ENCODE measurements at places on chromosomes 5 and 9.

DNA sequence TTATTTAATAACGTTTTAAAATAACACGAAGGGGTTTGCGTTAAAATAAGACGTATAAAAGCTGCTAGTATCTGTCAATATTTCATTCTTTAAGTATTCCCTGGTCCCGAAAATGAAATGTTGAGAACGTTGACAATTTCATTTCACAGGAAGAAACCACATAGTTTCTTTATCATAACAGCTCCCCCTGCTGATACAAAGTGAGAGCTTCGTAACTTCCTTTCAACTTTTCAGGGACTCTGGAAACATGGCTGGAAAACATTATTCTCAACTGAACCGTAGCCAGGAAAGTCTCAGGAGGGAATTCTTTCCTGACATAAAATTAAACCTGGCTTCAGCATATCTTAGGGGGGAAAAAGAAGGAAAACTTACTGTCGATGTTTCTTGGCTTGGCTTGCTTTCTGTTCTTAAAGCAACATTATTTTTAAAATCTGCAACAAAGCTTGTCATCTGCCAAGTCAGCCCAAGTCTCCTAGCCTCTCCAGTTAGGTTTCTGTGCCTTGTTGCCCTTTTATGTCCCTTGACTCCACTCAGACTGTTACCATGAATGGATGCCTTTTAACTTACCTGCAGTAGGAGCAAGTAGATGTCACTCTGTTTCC lies 122.9 kb upstream of the DAB2 start:
- peak; percentile 70 for DNase-seq

- DNase-seq: no peak
Measured at GRCh38 chr5:114204923-114205322, 156.9 kb upstream of the KCNN2 start.

GRCh38 chr9:37200433-37201005 lies 80.1 kb downstream of the ZCCHC7 start:
- DNase-seq: peak; percentile 24

- DNase-seq: no peak
Measured at GRCh38 chr9:69824499-69825252, 4.1 kb downstream of the CFAP95 start.

DNA sequence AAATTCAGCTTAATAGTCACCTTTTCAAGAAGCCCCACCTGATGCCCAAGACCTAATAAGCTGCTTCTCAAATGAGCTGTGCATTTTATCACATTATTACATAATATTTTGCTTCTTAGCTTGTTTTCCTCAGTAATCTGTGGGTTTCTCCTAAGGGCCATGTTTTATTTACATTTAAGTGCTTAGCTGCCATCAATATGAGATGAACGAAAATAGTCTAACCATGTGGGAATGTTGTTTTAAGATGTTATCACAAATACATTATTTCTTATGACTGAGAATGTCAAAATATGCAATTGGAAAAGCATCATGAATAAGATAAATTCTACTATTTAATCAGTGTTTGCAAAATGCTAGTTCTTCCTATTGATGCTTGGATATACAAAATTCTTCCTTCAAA lies 10.1 kb downstream of the ARRDC3 start:
- DNase-seq: no peak

- DNase-seq: peak; percentile 65
Measured at GRCh38 chr5:170267431-170268152, 30.0 kb downstream of the LCP2 start.

GRCh38 chr5:148965511-148966265 lies 97.2 kb downstream of the SH3TC2 start:
- DNase-seq: peak; percentile 100

DNA sequence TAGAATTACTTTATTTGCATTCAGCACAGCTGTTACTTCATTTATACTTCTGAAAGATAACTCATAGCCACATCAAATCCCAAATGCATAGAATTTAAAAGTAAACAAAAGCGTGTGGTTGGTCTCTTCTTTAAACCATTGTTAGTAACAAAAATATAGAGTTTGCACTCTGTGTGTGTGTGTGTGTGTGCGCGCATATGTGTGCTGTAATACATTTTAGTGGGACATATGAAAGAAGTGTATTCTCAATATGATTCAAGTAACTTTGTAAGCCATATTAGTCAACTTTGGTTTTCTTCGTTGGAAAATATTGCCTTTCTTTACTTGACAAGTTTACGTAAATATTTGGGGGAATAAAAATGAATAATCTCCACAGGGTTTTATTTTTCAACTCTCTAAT lies 106.1 kb upstream of the PRRC1 start:
- DNase-seq: no peak

DNA sequence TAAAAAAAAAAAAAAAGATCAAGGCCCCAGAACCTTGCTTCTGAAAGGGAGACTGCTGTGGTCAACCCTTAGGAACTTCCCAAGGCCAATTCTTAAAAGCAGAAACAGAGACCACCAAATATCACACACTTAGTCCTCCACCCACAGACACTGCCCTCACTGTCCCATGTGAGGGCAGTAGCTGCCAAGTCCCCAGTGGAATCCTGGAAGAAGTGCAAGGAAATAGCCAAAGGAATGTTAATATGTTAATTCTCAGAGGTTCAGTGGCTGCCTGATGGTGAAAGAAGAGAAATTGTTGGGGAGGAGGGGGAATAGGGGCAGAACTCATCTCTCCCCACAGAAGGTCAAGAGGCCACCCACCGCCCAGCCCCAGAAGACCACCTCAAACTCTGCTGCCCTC lies 23.1 kb downstream of the FSTL4 start:
- DNase-seq: no peak

DNA sequence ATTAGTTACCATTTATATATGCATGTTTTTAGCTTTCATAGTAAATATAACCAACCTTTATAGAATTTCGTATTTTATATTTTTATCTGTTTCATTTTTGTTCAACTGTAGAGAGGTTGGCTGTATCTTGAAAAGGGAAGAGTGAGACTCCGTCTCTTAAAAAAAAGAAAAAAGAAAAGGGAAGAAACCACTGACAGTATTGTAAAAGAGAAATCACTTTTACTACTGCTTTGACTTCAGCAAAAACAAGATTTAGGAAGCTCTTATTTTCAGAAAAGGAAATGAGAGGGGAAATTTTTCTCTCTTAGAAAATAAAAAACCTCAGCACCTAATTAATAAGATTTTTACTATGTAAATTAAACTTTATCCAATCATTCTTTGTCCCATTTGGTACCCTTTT lies 14.4 kb downstream of the POLK start:
- DNase-seq: no peak

DNA sequence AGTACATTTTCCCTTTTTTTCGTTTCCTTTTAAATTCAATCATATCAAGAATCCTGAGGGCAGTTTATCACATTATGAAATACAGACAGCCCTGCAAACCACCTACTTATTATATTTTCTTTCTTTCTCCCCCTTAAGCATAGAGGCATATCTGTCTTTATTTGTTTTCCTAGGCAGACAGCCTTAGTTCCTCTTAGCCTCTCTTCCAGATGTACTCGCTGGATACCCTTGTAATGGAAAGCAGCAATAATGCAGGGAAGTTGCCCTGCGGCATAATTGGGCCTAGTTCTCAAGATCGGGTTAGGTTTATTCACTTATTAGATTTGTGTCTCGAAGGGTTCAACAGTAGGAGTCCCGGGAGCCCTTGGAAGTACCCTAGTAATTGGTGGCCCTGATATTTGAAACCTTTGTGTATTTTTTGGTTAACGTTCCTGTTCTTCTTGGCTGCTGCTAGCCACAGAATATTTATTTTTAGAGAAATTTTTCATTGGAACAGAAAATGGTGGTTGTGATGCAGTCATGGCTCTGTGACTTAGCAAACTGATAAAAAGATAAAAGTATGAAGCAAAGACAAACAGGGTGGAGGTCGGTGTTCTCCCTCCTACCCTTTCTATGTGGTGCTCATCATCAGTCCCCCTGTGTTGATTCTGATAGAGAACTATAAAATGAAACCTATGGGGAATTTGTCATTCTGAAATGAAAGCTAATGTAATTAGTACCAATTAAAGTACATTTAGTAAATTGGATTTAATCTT lies 6.4 kb downstream of the TLE4 start:
- DNase-seq: no peak

DNA sequence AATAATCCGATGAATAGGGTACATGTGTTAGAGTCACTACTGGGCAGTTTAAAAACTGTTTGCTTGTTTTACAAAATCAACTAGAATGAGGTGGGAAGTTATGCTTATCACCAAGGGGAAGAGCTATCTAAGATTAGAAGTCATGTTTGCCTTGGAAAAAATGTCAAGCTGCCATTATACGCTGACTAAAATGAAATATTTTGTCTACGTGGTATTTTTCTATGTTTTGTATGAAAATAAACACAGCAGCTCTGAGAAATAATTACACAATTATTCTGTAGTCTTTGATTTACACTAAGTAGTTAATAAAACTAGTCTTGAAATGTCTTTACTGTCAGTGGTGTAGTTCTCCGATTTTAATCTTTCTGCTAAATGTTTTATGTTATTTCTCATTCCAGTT lies 241.9 kb upstream of the TARS1 start:
- DNase-seq: no peak

DNA sequence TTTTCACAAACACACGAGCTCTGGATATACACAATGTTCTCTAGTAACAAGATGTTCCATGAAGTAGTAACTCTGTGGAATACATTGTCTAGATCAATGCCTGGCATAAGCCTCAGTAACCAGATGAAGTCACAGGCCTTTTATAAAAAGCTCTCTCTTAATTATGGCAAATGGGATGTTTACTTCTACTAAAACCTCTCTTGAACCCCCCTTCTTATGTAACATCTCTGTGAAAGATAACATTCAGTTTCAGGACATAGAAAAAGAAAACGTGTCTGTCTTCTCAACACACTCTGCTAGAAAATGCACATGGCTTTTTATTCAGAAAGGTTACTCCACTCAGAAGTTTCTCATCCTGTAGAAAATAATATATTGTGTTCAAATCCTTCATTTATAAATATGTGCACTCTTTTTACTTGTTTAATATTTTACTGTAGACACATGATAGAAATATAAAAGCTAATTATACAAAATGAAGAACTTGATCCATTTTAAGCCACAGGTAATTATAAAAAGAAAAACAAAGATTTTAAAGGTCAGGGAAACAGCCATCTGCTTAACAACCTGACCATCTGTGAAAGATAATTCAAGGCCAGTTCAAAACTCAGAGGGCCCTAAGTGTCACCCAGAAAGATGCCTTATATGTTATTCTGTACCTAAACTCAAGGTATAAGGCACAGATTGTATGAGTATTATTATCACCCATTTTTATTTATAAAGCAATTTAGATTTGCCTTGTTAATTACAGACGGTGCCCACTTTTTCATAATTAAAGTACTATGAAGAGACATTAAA lies 812.0 kb downstream of the CDH18 start:
- DNase-seq: no peak

GRCh38 chr5:15452030-15452429 lies 48.0 kb upstream of the FBXL7 start:
- DNase-seq: peak; percentile 4

DNA sequence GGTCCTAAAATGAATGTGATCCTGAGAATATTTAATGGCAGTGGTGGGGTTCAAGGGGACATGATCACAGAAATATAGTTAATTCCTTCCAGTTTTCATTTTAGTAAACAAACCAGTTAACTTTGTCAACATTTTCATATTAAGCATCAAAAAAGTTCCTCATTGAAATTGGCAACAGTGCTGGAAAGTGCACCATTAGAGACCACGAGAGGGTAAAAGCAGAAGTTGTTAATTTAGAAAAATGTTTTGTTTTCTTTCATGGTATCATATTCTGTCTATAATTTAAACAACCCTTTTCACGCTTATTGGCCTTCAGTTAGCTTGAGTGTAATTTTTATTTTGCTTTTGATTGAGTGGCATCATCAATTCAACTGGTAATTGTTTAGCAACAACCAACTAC lies 11.9 kb downstream of the GIN1 start:
- DNase-seq: no peak

GRCh38 chr9:96008502-96009222 lies 133.2 kb downstream of the ERCC6L2 start:
- peak; percentile 84 for DNase-seq

DNA sequence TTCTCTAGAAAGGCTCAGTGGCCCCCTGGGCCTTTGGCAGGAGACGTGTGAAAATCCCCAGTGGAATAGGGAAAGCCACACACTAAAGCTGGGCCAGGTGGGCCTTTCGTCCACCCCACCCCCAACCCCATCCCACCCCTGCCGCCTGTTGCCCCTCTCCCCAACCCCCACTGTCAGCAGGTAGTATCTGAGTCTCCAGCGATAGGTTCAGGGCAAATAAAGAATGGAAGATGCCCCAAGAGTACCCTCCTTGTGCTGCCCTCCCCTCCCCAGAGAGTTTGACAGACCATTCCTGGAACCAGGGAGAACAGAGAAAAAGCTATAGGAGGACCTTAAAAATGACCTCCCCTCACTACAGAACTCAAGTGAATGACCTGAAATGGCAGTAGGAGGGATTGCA lies 36.7 kb upstream of the UBE2D2 start:
- DNase-seq: no peak
